AG09319 (cell line): ENCODE measurements at places on chromosomes 2 and 18.

DNA sequence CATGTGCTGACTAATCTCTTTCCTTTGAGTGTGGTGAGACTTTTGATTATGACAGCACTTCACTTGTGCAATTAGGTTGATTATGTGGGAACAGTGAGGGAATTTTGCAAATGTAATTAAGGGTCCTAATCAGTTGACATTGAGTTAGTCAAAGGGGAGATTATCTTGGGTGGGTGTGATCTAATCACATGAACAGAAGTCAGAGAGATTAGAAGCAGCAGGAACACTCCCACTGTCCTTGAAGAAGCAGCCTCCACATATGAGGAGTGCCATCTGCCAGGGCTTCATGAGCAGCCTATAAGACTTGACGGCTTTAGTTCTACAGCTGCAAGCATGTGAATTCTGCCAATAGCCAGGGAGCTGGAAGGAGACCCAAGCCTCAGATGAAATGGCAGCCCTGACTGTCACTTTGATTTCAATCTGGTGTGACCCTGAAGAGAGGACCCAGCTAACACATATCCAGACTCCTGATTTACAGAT, 89.4 kb upstream of the APCDD1 start:
- DNase-seq, result no peak

DNA sequence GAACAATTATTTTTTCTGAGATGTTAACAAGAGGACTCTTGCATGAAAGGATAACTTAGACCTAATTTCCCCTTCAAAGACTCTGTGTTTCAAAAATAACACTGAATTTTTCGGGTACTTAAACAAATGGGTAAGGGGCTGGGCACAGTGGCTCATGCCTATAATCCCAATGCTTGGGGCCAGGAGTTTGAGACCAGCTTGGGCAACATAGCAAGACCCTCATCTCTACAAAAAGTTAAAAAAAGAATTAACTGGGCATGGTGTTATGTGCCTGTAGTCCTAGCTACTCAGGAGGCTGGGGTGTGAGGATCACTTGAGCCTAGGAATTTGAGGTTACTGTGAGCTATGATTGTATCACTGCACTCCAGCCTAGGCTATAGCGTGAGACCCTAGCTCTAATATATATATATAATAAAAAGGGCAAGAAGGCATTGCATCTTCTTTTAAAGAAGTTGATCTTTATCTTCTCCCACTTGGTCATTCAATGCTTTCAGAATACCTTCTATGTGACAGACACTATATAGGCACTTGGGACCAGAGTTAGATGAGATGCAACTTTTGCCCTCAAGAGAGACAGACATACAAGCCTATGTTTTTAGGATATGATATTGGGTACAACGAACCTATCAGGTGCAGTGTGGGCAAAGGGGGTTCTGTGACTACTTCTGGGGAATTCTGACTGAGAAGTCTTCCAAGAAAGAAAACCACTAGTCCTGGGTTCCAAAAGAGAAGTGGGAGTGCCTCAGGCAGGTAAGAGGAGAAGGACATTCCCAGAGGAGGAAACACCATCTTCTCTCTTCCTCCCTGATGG, 120.0 kb downstream of the MYCN start:
- DNase-seq, result no peak

DNA sequence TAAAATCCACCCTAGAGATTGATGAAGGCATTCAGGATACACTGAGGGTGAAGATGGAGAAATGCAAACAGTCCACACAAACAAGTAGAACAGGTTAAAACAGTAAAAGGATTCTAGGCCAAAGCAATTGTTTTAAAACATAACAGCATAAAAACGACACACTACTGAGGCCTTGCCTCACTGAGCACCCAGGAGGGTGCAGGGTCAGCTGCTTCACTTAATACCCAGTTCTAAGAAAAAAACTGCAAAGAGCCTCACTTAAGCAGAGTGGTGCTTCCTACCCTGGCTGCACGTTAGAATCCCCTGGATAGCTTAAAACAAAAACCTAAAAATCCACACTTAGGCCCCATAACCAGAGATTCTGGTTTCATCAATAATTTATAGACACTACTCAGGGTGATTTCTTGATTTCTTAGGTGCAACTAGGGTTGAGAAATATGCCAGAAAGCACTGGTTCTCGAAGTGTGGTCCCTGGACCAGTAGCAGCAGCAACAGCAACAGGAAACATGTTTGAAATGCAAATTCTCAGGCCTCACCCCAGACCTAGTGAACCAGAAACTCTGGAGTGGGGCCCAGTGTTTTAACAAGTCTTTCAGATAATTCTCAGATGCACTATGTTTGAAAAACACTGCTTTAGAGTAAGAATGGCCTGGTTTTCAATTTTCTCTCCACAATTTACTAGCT, 279.1 kb downstream of the ZEB2 start:
- no peak for DNase-seq

DNA sequence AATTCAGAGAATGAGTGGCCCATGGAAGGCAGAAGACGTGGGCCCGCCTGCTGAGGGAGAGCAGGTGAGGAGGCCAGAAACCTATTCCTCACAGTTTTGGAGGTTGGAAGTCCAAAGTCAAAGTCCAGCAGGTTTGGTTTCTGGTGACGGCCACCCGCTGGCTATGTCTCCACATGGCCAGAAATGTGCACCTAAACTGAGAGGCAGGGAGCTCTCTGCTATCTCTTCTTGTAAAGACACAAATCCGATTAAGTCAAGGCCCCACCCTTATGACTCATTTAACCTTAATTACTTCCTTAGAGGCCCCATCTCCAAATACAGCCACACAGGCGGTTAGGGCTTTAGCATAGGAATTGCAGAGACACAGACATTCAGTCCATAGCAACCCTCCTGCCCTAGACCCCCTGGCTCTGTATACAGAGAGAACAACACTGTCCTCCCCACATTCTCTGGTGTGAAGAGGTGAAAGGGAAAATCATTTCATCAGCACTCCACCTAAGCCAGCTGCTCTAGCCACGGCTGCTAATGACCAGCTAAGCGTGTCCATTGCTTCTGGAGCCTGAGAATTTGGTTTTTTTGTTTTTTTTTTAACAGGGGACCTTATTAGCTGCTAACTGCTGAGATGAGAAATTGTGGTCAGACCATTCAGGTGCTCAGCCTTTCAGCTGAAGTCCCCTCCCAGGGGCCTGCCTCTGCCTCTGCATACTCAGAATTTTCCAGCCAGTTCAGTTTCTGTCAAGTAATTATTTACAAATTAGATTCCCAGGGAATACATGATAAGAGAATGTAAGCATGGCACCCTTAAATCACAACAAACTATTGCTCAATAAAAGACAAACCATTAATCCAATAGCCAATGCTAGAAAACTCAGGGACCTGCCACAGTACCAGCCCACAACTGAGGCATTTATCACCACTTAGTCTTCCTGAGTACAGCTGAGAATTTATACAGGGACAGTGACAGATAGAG, 368.7 kb upstream of the ID2 start:
- DNase-seq, result no peak

- no peak for DNase-seq
Observed at GRCh38 chr18:4765401-4765800, 310.3 kb upstream of the DLGAP1 start.

GRCh38 chr2:186841940-186842339, 7.0 kb downstream of the ZSWIM2 start:
- no peak for DNase-seq

DNA sequence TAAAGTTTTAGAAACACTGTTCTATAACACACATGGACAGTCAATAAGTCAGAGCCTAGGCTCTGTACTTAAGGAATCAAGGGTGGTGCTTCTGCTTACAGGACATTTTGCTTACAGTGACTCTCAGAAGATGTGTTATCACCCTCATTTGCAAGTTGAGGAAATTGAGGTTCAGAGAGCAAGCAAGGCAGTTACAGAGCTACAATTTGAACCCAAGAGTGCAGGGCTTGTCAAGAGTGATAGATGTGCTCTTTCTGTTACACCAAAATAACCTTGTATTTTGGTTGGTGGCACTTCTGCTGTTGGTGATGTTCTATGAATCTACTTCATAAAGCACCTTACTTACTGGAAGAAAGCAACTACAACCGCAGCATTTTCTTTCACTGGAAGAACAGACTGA, 170.2 kb downstream of the THADA start:
- no peak for DNase-seq
